ENCODE measurements at places on chromosomes 2 and 18.

DNA sequence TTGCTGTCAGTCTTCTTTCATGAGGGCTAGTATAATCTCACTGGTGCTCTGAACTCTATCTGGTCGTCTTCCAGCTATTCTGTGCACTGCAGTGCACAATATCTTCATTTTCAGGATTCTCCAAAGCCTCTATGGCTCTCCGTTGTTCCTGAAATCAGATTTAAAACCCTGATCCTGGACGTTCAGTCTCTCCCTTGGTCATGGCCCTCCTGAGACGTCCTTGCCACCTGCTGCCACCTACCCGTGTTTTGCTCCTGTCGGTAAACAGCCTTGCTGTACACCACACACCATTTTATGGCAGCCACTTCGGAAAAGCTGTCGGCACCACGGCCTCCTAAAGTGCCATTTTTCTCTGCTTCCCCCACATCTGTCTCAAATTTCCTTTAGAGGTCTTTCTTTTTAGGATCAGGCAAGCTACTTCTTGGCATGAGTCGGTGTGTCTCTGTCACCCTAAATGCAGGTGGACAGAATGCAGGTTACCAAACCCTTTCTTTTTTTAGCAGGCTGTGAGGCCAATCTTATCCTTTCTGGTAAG, 170.0 kb downstream of the HRH4 start:
- DNase-seq = no peak

DNA sequence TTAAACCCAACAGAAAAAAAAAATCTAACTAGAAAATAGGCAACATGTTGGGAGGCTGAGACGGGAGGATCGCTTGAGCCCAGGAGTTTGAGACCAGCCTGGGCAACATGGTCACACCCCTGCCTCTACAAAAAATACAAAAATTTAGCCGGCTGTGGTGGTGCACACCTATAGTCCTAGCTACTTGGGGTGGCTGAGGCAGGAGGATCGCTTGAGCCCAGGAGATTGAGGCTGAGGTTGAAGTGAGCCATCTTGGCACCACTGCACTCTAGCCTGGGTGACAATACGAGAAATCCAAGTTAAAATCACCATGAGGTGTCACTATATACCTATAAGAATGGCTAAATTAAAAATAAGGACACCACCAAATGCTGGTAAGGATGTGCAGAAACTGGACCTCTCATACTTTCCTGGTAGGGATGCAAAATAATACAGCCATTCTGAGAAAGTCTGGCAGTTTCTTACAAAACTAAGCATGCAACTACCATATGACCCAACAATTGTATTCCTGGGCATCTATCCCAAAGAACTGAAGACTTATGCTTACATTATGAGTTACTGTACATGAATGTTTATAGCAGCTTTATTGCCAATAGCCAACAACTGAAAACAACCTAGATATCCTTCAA, 2.2 kb downstream of the SEPTIN10 start:
- no peak for DNase-seq

GRCh38 chr2:172464400-172465129, 37.2 kb downstream of the ITGA6 start:
- no peak for DNase-seq

DNA sequence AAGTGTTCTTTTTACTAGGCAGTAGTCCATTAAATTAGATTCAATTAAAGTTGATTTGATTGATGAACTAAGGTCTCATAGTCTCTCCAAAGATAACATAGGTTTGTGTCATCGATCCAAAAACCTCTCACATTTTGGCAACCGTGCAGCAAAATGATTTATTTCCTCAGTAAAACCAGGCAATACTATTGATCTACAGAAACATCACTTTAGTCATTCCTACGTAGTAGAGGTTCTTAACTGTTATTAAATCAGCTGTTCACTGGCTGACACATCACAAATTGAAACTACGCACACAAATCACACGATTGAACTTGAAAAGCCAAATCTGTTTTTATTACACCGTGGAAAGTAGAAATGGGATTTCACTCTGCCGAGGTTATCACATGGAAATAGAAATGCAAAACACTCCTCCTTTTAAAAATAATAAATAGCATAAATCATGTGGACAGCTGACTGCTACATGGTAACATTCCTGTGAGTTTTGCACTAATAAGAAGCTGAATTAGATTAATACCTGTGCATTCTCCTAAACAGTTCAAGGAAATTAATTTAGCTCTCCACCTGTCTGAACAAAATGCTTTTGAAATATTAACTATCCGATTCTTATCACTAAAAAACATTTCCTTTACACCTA, 262.5 kb downstream of the CDH20 start:
- DNase-seq = no peak

DNA sequence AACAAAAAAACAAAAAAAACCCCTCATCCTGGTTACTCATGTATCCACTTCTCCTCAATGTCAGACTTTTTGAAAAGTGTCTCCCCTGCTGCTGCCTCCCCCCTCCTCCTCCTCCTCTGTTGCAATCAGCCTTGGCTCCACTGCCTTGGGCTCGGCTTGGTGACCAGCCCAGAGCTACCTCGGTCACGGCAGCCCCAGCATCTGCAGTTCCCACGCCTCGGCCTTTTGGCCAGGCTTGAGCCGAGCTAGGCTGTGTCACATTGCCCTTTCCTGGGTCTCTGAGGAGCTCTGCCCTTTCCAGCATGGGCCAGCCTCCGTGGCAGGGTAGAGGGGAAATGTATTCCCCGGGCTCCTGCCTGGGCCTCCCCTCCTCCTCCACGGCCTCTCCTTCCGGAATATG, 22.7 kb upstream of the INHBB start:
- DNase-seq = no peak

GRCh38 chr2:239306274-239307220, 94.3 kb downstream of the HDAC4 start:
- no peak for DNase-seq

DNA sequence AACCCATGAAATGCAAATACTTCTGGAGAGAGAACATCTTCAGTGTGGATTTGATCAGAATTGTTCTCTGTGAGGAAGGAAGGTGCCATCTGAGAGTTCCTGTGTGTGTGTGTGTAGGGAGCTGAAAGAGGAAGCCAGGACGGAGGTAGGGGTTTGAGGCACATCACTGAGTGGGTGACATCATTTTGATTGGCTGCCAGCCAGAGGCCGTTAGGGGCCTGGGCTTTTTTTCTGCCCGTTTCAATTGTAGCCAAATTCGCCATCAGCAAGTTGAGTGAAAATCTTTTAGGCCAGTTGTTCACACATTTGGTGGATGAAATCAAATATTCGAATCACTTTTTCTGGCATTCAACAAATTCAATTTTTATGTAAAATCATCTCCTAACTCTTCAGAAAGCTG, 48.9 kb downstream of the TSN start:
- DNase-seq = no peak

- DNase-seq = no peak
Observed at GRCh38 chr2:166916987-166917386, 28.7 kb downstream of the XIRP2 start.

- peak; percentile 30 for DNase-seq
Observed at GRCh38 chr2:11764359-11764758, 17.9 kb downstream of the LPIN1 start.

DNA sequence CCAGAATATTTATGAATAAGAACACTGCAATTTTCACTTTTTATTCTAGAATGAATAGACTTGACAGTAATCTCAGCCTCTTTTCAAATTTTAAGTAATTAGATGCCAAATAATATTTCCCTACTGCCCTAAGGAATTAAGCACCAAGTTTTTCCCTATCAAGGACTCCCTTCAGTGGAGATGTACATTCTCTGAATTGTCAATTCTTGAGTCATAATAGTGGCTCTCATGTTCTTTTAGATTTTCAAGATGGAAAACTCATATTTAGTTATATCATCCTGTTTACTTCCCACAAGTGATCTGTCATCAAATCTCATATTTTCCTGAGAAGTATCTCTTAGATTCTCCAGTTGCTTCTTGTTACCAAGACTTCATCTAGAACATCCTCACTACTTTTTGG, 1248.9 kb upstream of the CHAC2 start:
- DNase-seq = no peak

- DNase-seq = no peak
Observed at GRCh38 chr2:205636549-205637319, 45.6 kb upstream of the NRP2 start.

DNA sequence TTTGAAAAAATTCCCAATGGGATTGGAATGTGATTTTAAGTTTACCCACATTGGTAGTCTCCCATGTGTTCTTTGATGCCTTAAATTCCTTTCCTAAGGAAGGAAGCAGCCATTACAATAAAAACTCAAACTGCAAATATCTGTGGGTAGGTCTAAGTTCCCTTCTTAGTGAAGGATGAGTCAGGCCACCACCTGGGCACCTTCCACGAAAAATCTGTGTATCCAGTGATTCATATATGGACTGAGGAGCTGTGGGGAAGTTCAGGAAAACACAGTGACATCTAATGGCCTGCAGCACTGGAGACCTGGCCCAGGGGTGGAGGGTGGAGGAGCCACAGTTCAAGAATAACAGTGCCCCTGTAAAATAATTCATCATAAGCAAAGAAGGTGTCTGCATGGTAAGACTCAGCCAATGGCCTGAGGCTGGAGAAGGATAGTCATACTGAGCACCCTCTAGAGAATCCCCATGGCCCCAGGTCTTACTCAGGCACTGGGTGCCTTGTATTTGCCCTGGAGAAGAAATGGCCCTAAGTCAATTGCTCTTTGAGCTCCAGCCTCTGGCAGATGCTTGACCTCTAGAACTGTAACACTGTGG, 248.6 kb downstream of the SP3 start:
- DNase-seq = no peak

GRCh38 chr2:31247711-31248110, 13.8 kb downstream of the EHD3 start:
- DNase-seq = no peak

DNA sequence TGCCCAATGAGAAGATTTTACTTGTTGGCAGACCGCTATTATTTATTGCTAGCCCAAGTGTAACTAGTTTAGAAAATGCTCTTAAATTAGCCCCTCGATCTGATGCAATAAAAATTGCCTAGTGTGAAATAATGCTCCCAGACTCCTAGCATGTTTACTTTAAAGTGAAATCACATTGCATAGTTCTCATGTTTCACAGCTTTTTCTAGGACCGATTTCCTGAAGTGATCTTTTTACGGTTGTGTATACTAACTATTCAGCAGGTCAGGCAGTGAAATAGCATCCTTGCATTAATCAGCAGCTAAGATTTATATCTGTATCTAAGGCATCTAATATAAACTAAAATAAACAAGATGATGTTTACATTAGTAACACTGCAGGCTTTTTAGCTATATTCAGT, 52.4 kb downstream of the PMS1 start:
- no peak for DNase-seq

GRCh38 chr18:23851470-23852002, 162.3 kb downstream of the LAMA3 start:
- DNase-seq = no peak

DNA sequence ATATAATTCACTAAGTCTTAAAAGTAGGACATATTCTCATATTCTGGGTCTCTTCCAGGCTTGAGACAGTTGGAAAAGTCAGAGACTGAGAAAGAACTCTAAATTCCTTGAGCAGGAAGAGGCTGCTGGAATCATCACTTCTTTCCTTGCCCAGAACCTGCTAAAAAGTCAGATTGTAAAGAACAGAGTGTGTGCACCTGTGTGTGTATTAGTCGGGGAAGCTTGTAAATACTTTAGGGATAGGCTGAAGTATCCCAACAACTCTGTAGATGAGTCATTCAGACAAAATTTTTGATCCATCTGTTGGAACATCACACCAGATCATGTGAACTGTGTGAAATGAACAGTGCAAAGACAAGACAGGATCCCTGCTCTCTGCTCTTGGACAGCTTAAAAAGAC, 16.1 kb downstream of the GAREM1 start:
- no peak for DNase-seq

DNA sequence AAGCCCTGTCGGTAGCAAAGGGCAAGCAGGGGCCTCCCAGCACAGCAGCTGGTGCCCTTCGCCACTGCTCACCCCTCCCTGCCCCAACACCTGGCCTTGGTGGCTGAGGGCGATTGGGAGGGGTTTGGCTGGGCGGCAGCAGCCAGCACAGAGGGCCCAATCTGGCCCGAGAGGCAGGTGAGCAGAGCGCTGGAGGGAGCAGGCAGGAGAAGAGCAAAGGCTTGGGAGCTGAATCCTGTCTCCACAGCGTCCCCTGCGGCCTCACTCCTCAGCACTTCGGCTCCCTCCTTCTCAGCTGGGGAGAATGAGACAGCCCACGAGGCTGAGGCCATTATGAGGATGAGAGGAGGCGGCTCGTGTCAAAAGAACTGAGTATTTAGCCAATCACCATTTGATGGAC, 74.9 kb upstream of the TAF1B start:
- DNase-seq = no peak

DNA sequence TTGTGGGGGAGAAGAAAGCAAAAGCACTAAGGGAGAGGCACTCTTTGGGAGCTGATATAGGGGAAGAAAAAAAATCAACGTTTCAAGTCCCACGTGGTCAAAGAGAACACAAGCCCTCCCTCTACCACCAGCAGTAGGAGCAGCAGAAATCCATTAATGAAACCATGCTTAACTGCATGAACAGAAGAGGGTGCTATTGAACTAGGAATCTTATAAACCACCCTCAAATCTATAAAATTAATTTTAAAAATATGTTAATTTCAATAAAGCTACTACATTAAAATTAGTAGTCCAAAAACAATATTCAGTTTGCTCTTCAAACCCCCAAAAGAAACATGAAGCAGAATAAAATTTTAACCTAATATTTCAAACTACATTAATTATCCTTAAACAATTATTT, 147.8 kb downstream of the TMEM18 start:
- DNase-seq = no peak

GRCh38 chr2:12710301-12710700, 6.4 kb upstream of the TRIB2 start:
- DNase-seq = no peak

- no peak for DNase-seq
Observed at GRCh38 chr2:46849046-46849715, 66.4 kb downstream of the MCFD2 start.

DNA sequence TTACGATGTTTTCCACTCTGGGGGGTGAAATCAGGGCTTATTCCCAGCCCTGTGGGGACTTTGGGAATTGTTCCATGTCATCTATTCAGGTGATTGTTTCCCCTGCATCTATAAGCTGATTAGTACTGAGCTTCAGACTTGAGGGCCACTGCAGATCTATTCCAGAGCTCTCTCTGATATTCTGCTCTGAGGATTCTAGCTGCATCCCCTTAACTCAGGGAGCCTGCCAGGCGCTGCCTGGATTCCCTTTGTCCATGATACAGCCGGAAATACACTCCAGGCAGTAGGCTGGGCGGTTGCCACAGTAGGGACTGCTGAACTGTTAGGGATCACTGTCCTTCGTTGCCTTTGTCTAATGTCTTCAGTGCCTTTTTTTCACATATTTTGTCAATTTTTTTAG, 31.3 kb downstream of the PTRHD1 start:
- no peak for DNase-seq

- DNase-seq = no peak
Observed at GRCh38 chr2:127721311-127721977, 20.1 kb downstream of the SFT2D3 start.

DNA sequence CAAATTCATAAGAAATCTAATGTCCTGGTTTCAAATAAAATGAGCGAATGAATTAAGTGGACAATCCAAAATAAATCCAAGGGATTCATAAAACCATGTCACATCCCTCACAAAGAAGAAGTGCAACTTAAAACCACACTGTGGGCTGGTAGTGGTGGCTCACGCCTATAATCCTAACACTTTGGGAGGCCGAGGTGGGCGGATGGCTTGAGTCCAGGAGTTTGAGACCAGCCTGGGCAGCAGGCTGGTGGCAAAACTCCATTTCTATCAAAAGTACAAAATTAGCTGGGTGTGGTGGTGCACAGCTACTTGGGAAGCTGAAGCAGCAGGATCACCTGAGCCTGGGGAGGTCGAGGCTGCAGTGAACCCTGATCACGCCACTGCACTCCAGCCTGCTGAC, 25.4 kb downstream of the FAM98A start:
- no peak for DNase-seq
